SK-N-SH treated with all-trans-retinoic acid at 6 μM for 48 hours (cell line): ENCODE measurements at places on chromosomes 7 and 10.

DNA sequence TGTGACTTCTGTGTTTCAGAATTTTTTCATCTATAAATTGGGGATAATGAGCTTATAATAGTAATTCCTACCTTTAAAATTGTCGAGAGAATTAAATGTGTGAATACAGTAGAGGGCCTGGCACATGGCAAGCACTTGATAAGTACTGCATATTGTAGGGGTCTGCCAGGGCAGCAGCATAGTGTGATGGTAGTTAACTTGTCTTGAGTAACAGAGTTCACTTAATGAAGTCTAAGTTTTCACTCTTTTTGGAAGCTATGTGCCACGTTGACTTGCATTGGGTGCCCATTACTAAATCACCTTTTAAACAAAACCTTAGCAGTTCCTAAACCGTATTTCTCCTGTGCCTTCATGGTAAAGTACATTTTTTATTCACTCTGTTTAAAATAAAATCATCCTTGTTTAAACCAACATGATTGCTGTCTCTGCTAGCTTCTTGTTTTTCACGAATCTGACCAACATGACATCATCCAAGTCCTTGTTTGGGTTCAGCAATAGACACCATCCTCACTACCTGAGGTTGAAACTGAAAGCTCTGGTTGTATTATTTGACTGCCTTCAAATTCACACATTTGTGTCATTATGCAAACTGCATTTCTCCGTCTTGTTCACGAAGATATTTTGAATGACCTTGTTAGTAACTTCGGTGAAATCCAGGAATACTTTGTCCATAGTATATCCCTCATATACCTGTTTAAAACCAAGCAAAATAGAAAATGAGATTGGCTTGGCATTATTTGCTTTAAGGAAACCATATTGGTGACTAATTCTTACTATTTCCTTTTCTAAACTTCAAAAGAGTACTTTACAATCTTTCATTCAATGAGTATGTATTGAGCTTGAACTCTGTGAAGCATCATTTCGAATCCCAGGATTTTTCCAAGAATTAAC lies 340.2 kb downstream of the SUGCT start:
- no peak for ATAC-seq

DNA sequence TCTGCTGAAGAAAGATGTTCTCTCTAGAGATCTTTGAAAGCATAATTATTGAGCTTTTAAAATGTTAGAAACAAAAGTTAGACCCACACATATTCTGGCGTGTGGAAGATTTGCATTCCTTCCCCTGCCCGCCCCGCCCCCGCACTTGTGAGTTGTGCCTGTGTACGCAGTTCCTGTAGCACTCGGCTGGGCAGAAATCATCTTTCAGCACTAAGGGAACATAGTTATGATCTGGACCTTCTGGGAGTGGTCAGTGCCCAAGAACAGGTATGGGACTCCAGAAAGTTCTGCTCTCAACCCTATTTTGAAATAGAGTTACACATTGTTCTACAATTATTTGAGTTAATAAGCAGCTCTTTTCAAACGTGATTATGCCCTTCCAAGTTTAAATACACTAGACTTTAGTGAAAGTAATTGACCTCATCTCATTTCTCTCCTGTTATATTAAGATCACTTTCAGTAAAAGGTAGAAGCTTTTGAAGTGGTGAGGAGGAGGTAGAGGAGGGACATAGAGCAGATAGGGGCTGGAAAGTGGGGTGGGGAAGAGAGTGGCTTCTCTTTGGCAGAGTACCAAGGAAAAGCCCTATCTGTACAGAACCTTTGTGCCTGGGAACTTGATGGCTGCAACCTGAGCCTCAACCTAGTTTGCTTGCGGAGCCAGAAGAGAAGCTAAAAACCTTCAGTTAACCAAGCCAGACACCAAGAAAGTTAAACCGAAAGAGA lies 5.7 kb downstream of the BLVRA start:
- ATAC-seq = no peak

DNA sequence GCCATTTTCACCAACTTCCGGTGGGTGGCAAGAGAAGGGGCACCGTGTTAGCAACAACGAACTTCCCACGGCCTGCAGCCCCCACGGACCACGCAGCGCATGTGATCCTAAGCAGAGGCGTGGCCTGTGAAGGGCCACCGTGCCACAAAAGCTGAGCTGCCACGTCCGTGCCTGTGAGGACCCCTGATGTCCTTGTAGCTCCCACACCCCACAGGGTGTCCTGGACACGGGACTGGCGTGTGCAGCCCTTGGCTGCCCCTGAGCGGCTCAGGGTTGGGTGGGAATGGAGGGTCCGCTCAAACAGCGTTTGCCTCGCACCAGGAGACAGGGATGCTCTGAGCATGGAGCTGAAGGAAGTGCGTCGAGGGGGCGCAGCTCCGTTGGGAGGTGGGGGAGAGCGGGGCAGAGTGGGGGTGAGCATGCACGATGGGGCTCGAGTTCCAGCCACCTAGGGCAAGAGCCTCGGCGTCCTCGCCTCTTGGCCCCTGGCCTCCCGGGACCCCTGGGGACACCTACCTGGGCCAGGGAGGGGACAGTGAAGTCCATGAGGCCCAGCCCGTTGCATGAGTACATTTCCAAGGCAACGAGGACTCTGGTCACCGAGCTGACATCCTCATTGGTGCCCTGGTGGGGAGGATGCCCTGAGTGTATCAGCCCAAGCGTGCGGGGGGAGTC lies 33.6 kb downstream of the CFAP46 start:
- ATAC-seq = no peak

GRCh38 chr10:100433253-100434240 lies 29.3 kb upstream of the WNT8B start:
- peak; percentile 97 for ATAC-seq

GRCh38 chr10:4635388-4635787 lies 190.6 kb upstream of the AKR1E2 start:
- peak; percentile 47; the same call in 2 of the 3 replicates for ATAC-seq

GRCh38 chr10:24731942-24732341 lies 8.3 kb upstream of the ARHGAP21 start:
- no peak for ATAC-seq

DNA sequence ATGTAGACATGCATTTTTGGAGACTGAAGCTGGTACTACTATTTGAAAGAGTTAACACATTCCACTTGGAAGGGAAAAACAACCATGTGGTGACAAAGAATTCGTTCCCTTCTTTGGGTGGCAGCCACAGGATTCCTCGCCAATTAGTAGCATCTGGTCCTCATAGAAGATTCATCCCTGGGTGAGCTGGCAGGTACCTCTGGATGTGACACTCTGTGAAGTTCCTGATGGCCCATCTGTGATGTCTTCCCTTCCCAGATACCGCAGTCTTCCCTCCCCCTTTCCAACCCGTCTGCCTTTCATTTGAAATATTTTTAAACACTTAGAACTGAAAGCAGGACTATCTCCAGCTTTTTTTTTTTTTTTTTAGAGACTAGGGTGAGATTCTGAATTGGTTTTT lies 569.5 kb downstream of the TYW1 start:
- no peak for ATAC-seq

GRCh38 chr10:36254199-36254598 lies 612.1 kb upstream of the FZD8 start:
- ATAC-seq = no peak

DNA sequence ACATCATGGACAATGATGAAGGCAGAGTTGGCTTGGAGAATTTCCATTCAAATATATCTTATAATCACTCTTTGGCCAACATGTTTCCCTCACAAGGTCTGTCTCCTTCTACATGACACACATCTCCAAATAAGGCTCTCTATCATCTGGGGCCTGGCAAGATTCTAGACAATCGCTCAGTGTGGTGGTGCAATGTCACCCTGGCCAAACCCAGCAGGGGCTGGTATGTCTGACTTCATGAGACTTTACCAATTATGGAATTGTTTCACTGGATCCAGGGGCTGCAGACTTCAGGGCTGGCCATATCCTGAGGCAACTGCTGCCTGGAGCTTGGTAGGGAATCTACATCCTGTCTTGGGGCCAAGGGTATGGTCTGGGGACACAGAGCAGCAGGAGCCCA lies 319.0 kb downstream of the PLXNA4 start:
- ATAC-seq = no peak

DNA sequence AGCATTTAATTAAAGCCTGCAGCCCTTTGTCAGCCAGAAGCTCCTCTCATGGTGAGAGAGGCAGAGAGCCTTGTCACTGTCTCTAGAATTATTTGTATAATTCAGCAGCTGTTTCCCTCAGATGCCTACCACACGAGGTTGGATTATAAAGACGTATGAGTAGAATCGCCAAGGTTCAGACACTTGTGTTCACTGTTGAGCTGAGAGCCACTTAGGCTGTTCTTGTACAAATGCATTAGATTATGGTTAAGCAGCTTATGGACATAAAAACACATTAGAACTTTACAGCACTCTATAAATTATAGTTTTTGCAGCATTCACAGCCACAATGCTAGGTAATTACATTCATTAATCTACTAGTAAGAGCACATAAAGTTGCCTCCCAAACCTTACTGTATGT lies 282.6 kb downstream of the AUTS2 start:
- no peak for ATAC-seq

GRCh38 chr7:41107330-41107937 lies 595.5 kb downstream of the INHBA start:
- ATAC-seq = peak; percentile 86

- peak; percentile 74 for ATAC-seq
Measured at GRCh38 chr7:68613897-68614296, 984.4 kb upstream of the AUTS2 start.

- ATAC-seq = peak; percentile 80
Measured at GRCh38 chr7:5450549-5451327, 27.1 kb upstream of the TNRC18 start.

GRCh38 chr10:75859141-75859540 lies 427.7 kb downstream of the LRMDA start:
- no peak for ATAC-seq

DNA sequence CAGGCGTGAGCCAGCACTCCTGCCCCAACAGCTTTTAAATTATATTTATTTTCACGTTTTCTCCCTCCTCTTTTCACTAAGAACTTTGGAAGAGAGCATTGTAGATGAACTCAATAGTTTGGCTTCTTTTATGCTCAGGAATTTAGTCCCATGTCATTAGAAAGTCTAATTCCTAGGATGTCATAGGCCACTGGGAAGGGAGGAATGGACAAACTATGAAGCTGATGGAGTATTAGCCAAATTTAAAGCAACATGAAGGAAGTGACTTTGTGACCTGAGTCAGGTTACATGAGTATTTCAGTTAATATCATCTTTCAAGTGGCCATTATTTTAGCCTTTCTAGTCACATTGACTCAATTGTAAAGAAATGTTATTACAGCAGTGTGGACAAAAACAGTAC lies 18.0 kb upstream of the OPN4 start:
- peak; percentile 19; the same call in 2 of the 3 replicates for ATAC-seq

DNA sequence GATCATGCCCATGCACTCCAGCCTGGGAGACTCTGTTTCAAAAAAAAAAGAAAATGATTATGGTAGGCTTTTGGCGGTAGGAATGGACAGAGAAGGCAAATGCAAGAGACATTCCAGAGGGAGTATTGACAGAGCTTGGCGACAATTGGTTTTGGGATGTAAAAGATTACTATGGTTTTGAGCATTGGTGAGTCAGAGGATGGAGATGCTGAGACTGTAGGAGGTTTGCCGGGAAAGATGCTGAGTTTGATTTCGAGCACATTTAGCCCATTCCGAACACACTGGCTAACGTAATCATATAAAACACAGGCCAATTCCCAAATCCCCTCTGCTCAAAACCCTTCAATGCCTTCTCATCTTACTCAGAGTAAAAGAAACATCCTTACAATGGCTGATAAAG lies 161.6 kb upstream of the MKLN1 start:
- peak; percentile 24 for ATAC-seq

GRCh38 chr7:55193245-55193644 lies 171.9 kb upstream of the LANCL2 start:
- peak; percentile 53 for ATAC-seq

DNA sequence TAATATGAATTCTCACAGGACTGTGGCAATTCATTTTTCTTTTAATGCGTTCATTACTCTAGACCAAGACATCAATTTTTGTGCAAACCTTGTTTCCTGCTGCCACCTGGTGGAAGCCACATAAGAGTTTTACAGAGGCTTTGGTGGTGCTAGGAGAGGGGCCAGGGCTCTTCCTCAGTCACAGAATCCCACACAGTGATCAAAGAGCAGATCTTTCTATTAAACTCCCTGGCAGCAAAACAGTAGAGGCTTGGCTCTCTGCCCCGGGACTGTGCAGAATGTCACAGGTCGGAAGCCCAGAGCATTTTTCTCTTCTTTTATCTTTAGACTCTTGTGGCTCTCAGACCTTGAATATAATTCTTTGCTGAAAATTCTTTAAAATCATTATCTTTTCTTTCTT lies 506.4 kb upstream of the C7orf33 start:
- ATAC-seq = peak; percentile 100

GRCh38 chr10:78936412-78937342 lies 132.1 kb upstream of the ZMIZ1 start:
- no peak for ATAC-seq

DNA sequence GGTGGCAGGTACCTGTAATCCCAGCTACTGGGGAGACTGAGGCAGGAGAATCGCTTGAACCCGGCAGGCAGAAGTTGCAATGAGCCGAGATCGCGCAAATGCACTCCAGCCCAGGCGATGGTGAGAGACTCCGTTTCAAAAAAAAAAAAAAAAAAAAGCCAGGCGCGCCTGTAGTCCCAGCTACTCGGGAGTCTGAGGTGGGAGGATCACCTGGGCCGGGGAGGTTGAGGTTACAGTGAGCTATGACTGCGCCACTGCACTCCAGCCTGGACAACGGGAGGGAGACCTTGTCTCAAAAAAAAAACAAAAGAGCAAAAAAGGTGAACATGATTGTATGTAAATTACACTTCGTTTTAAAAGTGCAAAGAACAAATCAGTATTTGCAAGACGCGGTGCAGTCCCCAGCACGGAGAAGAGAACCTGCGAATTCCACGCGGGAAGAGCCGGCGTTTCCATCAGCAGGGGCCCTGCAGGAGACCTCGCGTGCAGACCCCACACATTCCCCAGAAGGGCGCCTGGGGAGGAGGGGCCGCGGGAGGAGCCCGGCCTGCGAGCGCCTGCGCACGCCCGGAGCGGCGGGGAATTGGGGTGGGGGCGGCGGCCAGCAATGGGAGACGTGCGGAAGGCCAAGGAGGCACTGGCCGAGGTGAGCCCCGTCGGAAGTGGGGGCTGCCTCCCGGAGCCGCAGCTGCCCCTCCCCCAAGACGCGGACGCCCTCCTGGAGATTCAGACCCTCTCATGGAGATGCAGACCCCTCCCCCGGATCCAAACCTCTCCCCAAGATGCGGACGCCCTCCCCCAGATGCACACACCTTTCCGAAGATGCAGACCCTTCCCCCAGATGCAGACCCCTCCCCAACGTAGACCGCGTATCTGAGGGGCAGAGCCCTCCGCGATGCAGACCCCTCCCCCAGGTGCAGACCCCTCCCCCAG lies 16.7 kb upstream of the SUN1 start:
- ATAC-seq = peak; percentile 12

GRCh38 chr7:143408686-143409561 lies at the start of gene EPHA1:
Gene EPHA1 (minus strand): TSS chr7:143408856. CDS start chr7:143408805, 51 bp downstream.
- ATAC-seq = no peak

- peak; percentile 53 for ATAC-seq
Measured at GRCh38 chr7:137961200-137962177, 40.4 kb downstream of the CREB3L2 start.
